NCI-H2029 (cell line): ENCODE measurements at places on chromosomes 16 and 17.
A peak's percentile ranks its signal among the peaks of the same experiment; 100 is the strongest.

GRCh38 chr17:78872486-78872885, 30.5 kb downstream of the CEP295NL start:
- peak; percentile 72 for DNase-seq

GRCh38 chr17:42193216-42193968, 902 bp downstream of the GHDC start:
- no peak for DNase-seq

- DNase-seq, result no peak
Observed at GRCh38 chr16:2529961-2530628, 1.1 kb downstream of the CEMP1 start.

DNA sequence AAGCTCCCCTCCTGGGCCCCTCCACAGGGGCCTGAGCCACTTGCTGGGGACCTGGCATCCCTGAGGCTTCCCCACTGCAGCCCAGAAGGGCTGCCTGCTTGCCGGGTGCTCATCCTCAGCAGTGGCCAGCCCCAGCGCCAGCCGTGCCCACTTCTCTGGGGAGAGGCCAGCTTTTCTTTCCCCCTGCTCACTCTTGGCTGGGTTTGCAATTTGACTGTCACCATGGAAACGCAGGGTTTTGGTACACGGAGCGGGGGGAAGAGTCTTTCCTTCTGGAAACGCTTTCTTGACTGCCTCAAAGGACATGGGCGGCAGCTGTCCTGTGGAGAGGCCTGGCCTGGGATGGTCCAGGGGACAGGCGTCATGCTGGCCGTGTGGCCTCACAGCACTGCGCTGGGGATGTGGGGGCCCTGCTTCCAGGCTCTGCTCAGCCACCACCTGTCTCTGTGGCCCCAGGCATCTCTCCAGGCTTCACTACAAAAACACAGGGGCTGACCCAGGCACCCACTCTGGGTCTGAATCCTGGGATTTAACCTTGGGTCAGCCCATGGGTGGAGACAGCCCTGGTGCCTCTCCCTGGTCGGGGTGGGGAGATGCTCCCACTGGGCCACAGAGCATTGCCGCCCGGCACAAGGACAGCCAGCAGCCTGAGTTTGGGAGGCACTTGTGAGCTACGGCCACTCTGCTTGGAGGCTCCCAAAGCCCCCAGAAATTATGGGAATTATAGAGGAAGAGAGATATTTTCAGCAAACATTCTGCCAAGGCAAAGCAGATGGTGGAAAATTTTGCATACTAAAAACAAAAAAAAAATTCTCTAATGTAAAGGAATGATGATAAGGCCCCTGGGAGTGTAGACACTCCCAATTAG, 45.9 kb upstream of the DOC2B start:
- DNase-seq, result no peak

DNA sequence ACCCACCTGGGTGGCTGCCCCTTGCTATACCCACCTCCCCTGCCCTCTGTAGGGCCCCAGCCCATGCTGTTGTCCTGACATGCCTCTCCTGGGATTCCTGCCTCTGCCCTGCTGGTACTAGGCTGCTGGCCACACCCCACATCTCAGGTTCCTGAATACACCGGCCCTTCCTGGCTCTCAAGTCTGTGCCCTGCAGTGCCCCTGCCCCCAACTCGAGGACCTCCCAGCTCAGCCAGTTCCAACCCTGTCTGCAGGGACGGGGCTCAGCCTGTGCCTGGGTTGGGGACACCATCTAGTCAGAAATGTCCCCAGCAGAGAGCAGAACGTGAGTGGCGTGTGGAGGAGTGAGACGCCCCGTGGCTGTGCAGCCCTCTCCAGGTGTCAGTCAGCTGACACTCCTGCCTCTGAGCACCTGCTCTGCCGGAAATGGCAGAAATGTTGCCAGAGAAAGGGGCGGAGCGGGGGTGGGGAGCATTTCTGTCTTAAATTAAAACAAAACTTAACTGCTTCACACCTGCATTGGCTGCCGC, 28.7 kb downstream of the ACSF3 start:
- peak; percentile 79 for DNase-seq

DNA sequence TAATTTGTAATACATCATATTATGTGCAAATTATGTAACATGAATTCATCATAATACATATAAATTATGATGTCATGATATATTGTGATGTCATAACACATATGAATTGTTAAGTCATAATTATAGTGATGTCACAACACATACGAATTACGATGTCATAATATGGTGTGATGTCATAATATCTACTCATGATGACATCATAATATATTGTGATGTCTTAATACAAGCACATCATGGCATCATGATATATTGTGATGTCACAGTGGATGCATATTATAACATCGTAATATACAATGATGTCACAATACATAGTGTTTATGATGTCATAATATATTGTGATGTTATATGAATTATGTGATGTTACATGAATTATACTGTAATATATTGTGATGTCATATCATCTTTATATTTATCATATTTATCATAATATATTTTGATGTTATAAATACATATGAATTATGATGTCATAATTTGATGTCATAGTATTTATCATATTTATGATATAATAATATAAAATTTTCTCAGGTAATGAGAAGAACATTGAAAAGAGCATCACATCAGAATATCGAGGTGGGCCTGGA, 1793.0 kb downstream of the TP53TG3F start:
- no peak for DNase-seq

GRCh38 chr17:77107506-77108433, 33.0 kb upstream of the SEC14L1 start:
- no peak for DNase-seq

DNA sequence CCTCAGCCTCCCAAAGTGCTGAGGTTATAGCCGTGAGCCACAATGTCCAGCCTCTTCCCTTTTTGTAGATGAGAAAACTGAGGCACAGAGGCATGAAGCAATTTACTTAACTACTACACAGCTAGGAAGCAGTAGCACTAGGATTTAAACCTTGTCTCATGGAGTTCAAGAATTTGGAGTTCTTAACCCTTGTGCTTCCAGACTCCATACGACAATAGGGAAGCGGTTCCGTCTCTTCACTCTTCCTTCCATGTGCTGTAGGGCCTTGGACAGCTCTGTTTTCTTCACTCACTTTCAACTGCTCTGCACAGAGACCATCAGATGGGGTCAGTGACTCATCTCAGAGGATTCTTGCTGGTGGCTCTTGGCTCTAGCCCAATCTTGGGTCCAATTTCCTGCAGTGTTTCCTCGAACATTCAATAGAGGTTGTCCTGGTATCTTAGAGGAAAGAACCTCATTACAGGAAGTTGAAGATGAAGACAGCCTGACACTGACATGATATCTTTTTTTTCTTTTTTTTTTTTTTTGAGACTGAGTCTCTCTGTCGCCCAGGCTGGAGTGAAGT, 19.3 kb downstream of the ITGAL start:
- DNase-seq, result no peak

- DNase-seq, result no peak
Observed at GRCh38 chr17:78637643-78638420, 60.6 kb upstream of the DNAH17 start.

GRCh38 chr17:4896332-4897197, 2.8 kb upstream of the C17orf107 start:
- DNase-seq, result no peak

GRCh38 chr17:76326306-76326705, 18.2 kb upstream of the QRICH2 start:
- DNase-seq, result no peak

- no peak for DNase-seq
Observed at GRCh38 chr16:17370223-17370707, 100.5 kb downstream of the XYLT1 start.

GRCh38 chr17:14334276-14334840, 33.5 kb downstream of the HS3ST3B1 start:
- no peak for DNase-seq

DNA sequence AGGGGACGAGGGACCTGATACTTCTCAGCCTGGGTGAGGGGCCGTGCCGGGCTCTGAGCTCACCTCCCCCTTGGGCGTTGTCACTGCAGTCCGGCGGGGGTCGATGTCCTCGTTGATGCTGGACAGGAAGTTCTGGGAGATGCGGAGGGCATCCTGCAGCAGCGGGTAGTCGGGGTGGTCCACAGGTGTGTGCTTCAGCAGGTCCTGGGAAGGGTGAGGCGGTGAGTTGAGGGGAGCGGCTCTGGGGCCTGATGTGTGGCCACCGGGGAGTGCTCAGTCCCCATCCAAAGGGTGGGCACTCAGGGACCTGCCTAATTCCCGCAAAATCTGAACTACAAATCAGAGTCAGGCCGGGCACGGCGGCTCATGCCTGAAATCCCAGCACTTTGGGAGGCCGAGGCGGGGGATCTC, 75.6 kb downstream of the TIMM22 start:
- DNase-seq, result no peak

DNA sequence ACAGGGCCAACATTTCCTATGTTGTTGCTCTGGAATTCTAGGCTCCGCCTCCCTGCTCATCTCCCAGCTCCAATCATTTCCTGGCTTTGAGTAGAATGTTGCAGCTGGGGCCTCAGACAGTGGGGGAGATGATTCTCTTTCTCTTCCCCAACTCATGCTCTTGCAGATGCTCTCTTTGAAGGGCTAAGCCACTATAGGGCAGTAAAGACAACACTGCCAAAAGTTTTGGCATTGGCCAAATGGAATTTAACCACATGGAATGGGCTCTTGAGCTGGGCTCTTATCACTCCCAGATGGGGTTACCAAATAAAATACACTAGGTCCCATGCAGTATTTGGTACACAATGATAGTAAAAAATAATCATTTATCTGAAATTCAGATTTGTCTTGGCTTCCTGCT, 19.6 kb upstream of the EFCAB13 start:
- no peak for DNase-seq

DNA sequence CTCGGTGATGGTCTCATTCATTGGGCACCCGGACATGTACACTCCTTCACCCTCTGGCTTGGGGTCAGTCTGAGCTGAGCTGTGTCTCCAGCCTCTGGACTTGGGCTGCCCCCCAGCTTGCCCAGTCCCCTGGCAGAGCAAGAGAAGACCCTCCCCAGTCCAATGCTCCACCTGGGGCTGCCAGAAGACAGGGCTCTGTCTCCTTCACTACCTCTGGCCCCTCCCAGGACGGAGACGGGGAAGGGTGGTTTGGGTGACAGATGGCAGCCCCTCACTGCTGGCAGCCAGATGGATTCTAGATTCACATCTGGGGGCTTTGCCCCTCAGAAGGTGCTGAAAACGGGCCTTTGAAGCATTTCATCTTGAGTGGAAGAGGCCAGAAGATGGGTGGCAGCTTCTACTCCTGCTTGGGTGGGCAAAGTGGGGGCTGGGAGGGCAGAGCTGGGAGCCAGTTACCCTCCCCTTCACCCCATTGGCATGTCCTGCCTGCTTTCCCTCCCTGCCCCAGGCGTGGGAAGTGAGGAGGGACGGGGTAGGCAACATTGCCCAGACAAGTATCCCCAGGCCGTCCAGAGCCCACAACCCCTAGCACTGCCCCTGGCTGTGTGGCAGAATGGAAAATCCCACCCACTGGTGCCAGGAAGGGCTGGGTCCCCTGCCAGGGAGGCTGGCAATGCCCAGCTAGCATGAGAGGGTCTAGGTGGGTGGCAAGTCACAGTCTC, 13.9 kb downstream of the NGFR start:
- DNase-seq, result no peak

DNA sequence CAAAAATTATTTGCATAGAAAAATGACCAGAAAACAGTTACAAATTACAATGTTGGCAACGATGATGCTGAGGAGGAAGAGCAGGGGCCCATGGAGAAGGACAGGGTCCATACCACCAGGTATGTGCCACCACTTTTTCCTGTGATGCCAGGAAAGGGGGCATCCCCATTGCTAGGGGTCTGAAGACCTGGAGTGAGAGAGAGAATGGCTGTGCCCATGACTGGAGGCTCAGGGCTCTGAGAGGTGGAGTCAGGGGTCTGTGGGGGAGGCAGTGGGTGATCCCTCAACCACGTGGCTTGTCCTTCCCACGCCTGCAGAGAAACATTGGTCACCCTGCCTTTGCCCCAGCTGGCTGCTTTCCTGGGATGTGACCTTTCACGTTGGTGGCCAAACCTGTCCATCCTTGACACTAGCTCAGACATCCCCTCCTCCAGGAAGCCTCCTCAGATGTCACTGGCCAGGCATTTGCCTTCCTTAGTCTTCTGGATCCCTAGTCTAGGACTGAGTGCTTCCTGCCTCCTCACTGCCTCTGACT, 51.4 kb downstream of the SOCS1 start:
- DNase-seq, result no peak

GRCh38 chr17:34354637-34355036, 1.6 kb upstream of the CCL13 start:
- DNase-seq, result no peak

GRCh38 chr16:49703483-49703882, 152.4 kb downstream of the ZNF423 start:
- no peak for DNase-seq

GRCh38 chr17:32515677-32516383, 29.0 kb downstream of the CDK5R1 start:
- DNase-seq, result no peak

GRCh38 chr16:10581507-10581906, 1.1 kb upstream of the EMP2 start:
- no peak for DNase-seq

DNA sequence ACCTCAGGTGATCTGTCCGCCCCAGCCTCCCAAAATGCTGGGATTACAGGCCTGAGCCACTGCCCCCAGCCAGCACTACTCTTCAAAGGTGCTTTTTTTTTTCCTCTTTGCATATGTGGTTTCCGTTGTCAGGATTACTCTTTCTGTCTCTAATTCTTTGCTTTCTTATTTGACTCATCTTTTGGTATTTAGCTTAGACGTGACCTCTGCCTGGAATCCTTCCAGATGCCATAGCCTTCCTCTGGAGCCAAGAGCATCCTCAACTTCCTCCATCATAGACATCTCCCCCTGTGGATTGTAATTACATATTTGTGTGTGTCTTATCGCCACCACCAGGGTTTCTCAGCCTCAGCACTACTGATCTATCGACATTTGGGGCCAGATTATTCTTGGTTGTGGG, 84.4 kb upstream of the XYLT1 start:
- DNase-seq, result no peak

DNA sequence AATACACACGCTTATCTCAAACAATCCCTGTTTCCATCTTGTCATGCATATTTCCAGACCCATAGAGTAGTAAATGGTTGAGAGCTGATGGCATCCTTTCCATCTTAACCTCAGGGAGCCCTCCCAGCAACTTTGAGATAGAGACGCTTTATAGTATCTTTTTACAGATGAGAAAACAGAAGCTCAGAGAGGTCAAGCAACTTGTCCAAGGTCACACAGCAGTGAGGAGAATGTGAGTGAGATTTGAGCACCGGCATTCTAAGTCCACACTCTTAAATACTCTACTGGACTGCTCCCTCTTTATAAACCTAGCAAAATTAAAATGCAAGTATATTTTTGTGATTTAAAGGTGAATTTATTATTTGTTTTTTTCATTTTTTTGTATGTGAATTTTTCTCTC, 19.9 kb upstream of the KCNG4 start:
- no peak for DNase-seq

DNA sequence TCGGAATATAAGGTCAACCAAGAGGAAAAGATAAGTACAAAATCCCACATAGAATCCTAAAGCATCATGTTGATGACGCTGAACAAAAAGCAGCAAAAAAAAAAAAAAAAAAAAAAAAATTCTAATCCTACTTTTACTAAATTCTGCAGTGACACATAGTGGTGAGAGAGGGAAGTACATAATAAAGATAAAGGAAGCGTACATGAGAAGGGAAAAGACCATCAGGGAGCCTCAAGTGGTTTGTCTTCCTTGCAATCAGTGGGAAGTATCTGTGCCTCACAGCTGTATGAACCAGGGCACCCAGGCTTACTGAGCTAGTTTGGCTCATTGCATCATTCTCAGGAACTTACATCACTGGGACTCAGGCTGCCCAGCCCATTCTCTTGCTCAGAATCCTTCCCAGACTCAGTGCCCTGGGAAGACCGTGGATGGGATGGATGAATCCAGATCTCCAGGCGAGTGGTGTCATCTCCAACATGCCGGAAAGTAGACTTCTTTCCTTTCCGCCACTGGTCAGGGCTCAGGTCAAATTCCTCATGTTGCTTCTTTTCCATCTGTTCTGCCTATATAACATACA, 21.2 kb downstream of the SMG6 start:
- peak; percentile 12 for DNase-seq
